ENCODE measurements at places on chromosomes 7 and 10.

GRCh38 chr7:101865455-101865854 is 48.0 kb downstream of the CUX1 start:
- DNase-seq = no peak

DNA sequence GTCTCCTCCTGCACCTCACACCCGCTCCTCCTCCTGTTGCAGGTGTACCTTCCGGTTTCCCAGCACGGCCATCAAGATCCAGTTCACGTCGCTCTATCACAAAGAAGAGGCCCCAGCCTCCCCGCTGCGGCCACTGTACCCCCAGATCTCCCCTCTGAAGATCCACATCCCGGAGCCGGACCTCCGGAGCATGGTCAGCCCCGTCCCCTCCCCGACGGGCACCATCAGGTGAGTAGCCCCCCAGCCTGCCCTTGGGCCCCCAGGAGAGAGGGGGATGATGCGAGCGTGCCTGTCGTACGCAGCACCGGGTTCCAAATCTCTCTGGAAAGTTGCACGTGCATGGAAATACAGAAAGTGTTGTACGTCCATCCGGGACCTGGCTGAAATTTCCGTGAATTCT is 34.6 kb upstream of the AP5Z1 start:
- no peak for DNase-seq

GRCh38 chr7:126203185-126203584 is 1049.6 kb downstream of the GRM8 start:
- DNase-seq = no peak

DNA sequence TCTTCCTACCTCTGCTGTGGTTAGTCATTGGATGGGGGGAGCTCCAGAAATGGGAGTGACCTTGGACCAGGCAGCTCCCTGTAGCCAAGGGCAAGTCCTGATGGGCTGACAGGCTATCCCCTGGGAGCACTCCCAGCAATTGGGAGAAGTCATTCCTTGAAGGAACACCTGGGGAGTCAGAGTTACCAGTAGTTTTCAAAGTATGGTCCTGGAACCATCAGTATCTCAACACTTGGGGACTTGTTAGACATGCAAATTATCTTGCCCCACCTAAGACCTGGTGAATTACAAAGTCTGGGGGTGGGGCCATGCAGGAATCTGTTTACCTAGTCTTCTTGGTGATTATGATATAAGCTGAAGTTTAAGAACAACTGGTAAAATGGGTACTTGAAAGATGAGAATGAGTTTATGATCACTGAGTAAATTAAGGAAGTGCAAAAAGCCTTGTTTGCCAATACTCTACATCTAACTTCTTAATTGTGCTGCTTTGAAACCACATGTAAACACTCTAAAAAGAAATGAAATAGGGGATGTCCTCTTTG is 287.3 kb upstream of the LRRN3 start:
- DNase-seq = no peak

- peak; percentile 70 for DNase-seq
Observed at GRCh38 chr7:74453322-74454011, at the start of gene GTF2IRD1. Gene GTF2IRD1, plus strand, starts transcription at chr7:74453906. Its CDS starts 54,175 bp downstream, at chr7:74508081.

DNA sequence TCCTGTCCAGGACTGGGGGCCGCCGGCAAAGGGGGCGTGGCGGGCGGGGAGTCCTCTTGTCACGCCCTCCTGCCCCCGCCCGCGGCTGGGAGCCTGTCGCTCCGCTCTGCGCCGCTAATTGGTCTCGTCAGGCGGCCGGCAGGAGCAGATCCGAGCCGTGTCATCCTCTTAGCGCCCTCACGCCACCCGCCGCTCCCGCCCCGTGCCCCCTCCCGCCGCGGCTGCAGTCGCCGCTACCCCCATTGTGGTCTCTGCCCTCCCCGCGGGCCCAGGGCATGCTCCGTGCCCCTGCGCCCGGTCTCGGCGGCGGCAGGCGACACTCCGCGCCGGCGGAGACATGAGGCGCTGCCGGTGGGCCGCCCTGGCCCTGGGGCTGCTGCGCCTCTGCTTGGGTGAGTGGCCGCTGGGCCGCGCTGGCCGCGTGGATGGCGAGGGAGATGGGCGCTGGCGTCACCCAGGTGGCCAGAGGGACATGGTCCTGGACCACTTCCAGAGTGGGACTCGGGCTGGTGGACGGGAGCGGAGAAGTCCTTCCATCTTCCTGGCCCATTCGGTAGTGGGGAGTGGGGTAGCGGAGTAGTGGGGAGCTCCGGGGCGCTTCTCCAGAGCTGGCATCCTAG is at the start of gene CDHR1:
Gene CDHR1 (plus strand): TSS at position 114 of the 620 bp plus-strand sequence. CDS start 224 bp downstream, at position 338.
- no peak for DNase-seq

GRCh38 chr7:25694211-25694610 is 457.8 kb upstream of the NFE2L3 start:
- DNase-seq = no peak

DNA sequence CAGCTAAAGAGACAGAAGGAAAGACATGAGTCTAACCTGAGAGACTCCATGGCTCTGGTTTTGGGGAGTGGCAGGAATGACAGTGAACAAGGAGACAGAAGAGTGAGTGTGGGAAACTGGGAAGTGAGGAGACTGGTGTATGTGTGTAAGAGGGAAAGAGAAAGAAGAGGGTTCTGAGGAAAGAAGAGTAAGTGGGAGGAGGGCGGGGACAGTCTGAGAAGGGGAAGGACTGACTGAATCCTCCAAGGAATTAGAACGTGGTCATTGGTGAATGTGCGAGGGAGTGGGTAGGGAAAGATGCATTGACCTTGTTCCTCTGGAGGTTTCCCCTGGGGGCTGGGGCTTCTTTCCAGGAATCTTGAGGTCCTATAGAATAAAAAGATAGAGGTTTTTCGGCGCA is 26.6 kb downstream of the WNT8B start:
- no peak for DNase-seq

DNA sequence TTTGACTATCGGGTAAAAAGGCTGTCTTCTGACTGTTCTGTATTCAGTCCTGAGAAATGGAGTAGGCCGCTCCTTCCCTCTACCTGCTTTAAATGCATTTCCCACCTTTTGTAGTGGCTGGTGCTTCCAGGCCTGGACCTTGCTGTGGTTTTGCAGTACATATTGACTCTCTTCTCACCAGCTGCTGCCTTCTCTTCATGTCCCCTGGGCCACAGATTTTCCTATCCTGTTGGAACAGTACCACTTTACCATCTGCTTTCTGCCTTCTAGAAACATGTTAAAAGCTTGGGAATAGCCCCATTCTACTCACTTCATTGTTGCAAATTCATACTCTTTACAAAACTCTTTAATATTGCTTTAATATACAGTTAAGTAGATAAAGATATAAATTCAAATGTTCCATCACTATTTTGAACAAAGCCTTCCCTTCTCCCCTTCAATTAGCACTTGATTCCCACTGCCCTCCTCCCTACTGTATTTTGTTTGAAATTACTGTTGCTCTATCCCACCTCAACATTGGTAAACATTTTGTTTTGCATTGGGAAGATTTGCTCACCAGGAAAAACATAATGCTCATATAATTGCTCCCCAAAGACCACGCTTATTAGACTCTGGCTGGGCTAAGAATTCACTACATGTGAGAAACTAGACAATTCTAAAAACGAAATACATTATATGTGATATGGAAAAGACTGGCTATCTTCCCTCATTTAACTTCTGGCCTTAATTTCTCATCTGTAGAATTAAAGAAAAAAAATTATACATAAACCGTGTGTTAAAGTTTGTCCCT is 17.3 kb upstream of the SEMA3C start:
- no peak for DNase-seq

- DNase-seq = no peak
Observed at GRCh38 chr7:121561717-121562116, 165.6 kb upstream of the FAM3C start.

DNA sequence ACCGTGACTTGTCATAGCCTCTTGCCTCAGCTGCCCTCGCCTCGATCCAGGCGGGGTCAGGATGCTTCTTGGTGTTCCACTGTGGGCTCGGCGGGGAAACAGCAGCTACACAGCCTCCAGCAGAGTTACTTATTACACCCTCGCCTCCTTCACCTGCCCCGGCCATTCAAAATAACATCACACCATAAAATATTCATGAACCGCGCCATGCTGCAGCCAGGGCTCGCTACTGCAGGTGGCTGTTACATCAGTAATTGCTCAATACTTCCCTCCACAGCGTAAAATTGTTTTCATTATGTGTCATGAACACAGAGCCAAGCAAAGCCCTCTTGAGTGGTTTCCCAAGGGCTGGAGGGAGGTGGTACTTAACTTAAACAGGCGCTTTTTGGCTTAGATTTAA is 241.5 kb upstream of the SP8 start:
- peak; percentile 1 for DNase-seq

GRCh38 chr7:124086843-124087242 is 54.0 kb upstream of the TMEM229A start:
- no peak for DNase-seq

GRCh38 chr10:23413629-23414089 is 25.2 kb upstream of the OTUD1 start:
- no peak for DNase-seq

DNA sequence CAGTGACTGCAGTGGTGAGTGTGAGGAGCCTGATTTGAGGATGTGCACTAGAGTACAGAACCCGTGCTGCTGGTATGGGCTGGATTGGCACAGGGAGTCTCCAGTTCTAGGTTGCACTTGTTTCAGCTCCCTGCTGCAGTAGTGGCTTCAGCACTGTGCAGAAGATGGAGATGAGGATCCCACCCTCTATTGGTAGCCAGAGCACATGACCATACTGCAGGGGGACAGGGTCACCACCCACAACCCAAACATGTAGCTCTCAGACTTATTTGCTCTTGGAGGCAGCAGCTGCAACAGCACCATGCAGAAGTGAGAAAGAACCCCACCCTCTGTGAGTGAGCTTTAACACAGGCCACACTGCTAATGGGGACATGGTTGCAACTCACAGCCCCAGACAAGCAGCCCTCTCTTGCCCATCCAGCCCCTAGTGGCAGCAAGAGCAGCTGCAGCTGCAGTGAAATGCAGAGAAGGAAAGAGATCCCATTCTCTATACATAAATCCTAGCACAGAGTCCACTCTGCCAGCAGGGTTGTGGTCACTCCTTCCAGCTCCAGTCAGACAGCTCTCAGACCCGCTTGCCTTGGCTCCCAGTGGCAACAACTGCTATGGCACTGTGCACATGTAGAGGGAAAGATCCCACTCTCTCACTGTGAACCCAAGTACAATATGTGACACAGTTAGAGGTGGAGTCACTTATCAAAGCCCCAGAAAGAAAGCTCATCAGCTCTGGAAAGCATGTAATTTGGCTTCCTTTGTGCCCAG is 51.4 kb upstream of the SCIN start:
- DNase-seq = peak; percentile 17

- peak; percentile 12 for DNase-seq
Observed at GRCh38 chr7:71517940-71518699, 386.2 kb downstream of the GALNT17 start.

- peak; percentile 81 for DNase-seq
Observed at GRCh38 chr7:91434836-91435235, 170.6 kb downstream of the FZD1 start.

DNA sequence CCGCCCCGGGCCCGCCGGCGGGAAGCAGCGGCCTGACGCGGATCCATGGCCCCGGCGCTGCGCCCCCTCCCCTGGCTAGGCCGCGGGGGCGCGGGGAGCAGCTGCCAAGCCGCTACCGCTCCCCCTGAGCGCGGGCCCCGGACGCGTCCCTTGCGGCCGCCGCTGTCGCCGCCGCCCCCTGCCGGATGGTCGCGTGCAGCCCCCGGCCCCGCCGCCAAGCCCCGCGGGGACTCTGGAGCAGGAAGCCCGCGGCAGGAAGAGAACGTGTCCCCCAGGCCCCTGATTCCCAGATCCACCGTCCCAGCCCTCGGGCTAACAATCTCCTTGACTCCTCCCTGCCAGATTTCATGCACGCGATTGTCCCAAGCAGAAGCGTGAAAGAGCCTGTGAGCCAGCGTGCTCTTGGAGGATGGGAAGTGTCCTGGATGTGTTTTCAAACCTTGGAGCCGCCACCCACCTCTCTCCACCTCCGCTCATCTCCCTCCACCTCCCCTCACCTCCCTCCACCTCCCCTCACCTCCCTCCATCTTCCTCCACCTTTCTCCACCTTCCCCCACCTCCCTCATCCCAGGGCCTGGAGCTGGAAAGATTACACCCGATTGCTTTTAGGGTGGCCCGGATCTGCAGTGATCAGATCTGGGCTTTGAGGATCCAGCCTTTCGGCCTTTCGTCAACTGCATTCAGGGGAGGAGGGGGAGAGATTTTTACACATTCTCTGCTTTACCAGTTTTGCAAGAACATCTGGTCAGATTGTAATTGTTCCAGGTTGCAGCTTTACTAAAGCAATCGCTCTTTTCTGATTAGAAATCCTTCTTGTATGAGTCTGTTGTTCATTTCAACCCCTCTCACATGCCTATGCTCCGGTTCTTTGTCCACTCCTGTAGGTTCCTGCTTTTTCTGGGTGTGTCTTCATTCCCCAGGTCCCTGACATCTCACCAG is 570 bp upstream of the PRTFDC1 start:
- DNase-seq = peak; percentile 89

DNA sequence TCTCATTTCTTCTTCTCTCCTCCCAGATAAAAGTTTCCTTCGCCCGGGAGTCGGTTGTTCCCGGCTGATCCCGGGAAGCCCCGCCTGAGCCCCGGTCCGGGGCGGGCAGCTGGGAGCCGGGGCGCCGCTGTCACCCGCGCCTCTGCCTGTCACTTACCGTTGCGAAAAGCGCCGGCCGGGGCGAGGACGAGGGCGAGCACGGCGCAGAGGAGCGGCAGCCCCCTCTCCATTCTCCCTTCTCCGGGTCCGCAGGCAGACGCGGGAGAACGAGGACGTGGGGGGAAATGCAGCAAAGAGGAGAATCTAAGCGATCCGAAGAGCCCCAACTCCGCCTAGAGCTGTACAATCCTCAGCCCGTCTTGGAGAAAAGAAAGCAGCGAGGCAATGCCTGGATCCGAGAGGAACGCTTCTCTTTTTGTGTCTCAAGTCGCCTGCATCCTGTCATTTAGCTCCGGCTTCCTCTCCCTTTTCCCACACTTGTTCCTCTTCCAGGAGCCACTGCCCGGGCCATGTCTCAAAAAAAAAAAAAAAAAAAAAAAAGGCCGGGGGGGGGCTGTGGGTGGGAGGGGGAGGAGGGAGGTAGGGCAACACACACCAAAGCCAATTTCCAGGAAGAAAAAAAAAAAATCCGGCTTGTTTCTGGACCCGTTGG is at the start of gene NRP1:
Gene NRP1 (minus strand): TSS at position 515 of the 652 bp plus-strand sequence. CDS start 285 bp downstream, at position 230.
- no peak for DNase-seq

- no peak for DNase-seq
Observed at GRCh38 chr7:101487105-101487458, 124.4 kb downstream of the COL26A1 start.

- no peak for DNase-seq
Observed at GRCh38 chr10:117519286-117519685, 23.3 kb upstream of the EMX2 start.

GRCh38 chr7:71015252-71015900 is 116.6 kb upstream of the GALNT17 start:
- DNase-seq = no peak

DNA sequence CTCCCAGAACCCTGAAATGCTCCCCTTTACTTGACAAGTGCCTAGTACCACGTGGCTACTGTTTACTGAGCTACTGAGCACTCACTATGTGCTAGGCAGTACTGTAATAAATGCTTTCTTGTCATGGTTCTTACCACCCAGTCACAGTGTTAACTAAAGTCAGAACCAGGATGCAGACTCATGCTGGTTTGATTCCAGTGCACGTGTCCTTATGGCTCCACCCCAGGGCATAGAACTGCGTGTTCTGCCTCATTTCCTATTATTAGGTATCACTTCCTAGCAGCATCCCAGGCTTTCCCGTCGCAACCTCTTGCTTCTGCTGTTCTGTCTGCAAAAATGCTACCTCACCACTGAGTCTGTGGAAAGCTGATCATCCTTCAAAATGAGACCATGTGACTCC is 71.7 kb upstream of the DOCK1 start:
- DNase-seq = no peak
